ENCODE measurements at places on chromosomes 2 and 18. TPM values are rescaled to one million over a fixed set of nuclear protein-coding genes. Genes with fewer than 3 reads are reported as not detected.

Gene DSC2
- total RNA-seq: 2.8 TPM

Gene CXXC1
- total RNA-seq: 39.4 TPM

Gene DIPK1C
- 8.0 TPM for total RNA-seq

Gene ST8SIA5
- total RNA-seq: 80.4 TPM

Gene BARD1
- total RNA-seq: 10.1 TPM

Gene CHRND
- not detected for total RNA-seq

Gene FAHD2A
- total RNA-seq: 64.1 TPM

Gene XDH
- total RNA-seq: not detected

Gene IL1R2
- 10.4 TPM for total RNA-seq

Gene GAL3ST2
- 1.5 TPM for total RNA-seq
